ENCODE measurements at places on chromosomes 1 and 21.

- no peak for DNase-seq
These were observed 513 bp downstream of the PBX1 start for GRCh38 chr1:164559342-164560051.

- no peak for DNase-seq
These were observed 2.4 kb downstream of the CFH start for GRCh38 chr1:196654271-196654670.

DNA sequence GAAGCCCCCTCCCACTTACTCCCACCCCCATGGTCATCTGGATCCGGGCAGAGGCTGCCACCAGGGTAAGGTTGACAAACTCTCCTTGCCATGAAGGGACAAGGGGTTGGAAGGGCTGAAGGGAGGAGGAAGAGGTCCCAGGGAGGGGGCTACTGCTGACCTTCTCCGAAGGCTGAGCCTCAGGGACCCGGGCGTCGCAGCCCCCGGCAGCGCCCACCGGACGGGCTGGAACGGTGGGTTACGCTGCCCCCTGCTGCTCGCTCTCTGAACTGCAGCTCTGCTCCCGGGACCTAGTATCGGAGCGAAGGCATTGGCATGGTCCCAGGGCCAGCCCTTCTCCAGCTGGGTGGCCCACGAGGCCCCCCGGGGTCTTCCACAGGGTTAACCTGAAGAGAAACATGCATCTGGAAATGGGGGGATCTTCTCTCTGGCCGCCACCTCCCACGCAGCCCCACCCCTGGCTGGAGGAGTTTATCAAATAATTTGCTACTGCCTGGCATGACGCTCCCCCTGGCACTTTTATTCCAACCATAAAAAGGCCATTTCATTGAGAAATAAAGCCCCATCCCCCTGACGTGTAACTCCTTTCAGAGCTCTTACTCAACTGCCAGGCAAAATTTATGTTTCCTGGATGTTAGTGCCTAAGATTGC, 70.4 kb upstream of the TARDBP start:
- DNase-seq, result no peak

- DNase-seq, result no peak
These were observed 87.1 kb upstream of the COL6A1 start for GRCh38 chr21:45894450-45894825.

GRCh38 chr1:188778578-188778977, 1699.1 kb downstream of the BRINP3 start:
- DNase-seq, result no peak

DNA sequence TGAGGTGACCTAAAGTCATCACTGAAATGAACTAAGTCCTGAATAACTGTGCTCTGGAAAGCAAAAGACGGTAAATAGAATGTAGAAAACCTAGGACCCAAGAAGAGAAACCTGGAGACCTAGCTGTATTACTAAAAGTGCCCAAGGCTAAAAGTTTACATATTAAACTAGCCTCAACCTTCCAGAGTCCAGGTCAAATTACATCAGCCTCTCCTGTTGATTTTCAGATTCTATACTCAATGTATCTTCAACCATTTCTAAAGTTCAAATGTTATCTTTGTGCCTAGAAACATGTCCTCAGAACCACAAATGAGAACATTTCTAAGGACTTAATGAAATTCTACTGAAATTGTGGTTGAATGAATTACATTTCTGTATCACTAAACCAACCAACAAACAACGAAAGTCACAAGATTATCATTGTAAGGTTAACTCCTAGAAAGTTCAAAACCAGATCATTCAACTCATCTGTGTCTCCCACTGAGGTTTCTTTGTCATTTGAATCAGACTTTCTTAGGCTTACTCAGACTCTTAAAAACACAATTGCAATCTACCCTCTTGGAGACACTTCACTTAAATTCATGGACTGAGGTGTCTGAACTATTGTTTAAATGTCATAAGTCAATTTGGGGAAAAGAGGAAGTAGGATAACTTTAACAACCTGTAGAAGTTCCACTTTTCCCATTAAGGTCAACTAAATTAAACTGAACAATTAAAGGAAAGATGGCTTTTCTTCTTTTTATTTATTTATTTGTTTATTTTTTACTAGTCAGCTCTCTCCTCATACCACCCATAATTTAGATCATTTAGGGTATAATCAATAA, 207.7 kb downstream of the BARHL2 start:
- no peak for DNase-seq

DNA sequence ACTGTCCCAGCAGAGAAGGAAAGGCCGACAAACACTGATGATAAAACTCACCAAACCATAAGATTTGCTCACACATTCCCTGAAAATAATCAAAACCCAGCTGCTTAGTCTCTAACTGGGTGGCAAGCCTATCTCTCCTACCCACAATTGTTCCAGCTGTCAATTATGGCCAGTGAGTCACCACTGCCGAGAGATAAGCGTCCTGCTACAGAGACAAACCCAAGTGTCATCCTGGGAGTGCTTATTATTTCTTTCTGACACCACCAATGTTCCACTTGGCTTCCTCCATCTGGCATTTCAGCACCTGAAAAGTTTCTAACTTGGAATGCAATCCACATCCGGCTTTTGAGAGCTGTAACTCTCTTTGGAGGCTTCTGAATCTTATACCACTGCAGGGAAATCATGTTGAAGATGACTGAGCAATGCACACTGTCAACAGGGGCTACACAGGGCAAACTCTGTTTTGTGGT, 51.5 kb upstream of the VAV3 start:
- DNase-seq, result no peak

GRCh38 chr1:34982820-34983376, 2.2 kb downstream of the TMEM35B start:
- no peak for DNase-seq

DNA sequence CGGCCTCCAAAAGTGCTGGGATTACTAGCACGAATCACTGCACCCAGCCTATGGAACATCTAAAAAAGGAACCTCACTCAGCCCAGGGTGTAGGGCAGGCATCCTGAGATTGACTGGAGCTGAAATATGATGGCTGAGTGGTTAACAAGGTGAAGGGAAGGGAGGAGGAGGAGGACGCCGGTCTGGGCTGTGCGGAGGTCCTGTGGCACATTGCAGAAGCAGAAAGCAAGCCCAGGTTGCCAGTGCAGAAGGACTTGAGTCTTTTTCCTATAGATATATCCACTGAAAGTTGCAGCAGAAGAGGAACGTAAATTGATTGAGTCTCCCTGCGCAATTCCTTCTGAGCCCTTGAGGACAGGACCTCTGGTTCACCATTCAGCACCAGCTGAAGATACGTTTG, 1.5 kb upstream of the KIF17 start:
- no peak for DNase-seq

- no peak for DNase-seq
These were observed 13.4 kb downstream of the RCSD1 start for GRCh38 chr1:167643441-167643840.

DNA sequence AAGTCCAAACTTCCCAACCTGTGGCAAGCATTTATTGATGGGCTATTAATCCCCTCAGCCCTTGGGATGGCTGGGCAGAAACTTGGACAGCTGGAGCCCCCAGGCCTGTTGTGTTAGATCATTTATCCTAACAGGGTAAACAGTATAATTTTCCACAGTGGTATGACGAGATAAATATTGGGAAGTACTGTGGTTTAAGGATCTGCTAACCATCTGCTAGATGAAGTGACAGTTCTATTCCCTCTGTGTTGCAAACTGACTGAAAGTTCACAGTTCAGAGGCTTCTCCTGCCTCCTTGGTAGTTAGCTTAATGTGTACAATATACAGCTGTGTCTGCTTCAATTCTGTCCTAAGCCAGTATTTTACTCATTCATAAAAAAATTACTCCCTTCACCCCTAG, 127.5 kb upstream of the CHODL start:
- DNase-seq, result no peak
